ENCODE measurements at places on chromosomes 13 and 19. TPM values are rescaled to one million over a fixed set of nuclear protein-coding genes. Genes with fewer than 3 reads are reported as not detected.

The GNG7 gene
- total RNA-seq, result 5.5 TPM

GRCh38 chr19:33641261-33641660, 19.5 kb downstream of the CHST8 start:
- H3K36me3 ChIP-seq, result no peaks in the 10 kb centered on the region
- H3K27ac ChIP-seq, result no peak overlapping the region
- H3K27me3 ChIP-seq, result peaks cover 25% of the 10 kb centered on the region
- H3K4me3 ChIP-seq, result no peak overlapping the region

DNA sequence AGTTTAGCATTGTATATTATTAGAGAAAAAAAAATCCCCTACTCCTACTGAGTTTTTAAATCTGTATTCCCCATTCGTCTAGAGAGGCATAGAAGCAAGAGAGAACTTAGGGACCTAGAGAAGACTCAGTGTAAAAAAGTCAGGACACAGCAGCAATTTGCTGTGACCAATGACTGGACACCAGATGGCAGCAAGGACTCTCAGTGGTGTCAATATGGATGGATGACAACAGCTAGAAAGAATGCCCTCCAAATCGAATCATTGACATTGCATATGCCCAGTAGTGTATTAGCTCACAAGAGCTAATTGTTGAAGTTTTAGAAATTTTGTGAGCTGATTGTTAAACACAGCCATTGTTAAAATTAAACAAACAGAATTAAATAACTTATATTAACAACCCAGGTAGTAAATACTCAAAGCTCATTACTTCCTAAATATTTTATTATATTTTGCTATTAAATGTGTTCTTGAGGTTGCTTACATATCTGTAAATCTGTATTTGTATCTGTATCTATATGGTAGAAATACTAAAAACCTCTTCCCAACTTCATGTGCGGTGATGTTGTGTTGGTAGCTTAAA, 43.9 kb downstream of the SIAH3 start:
- H3K36me3 ChIP-seq, result no peaks in the 10 kb centered on the region
- H3K27me3 ChIP-seq, result no peaks in the 10 kb centered on the region
- no peak overlapping the region for H3K4me3 ChIP-seq

DNA sequence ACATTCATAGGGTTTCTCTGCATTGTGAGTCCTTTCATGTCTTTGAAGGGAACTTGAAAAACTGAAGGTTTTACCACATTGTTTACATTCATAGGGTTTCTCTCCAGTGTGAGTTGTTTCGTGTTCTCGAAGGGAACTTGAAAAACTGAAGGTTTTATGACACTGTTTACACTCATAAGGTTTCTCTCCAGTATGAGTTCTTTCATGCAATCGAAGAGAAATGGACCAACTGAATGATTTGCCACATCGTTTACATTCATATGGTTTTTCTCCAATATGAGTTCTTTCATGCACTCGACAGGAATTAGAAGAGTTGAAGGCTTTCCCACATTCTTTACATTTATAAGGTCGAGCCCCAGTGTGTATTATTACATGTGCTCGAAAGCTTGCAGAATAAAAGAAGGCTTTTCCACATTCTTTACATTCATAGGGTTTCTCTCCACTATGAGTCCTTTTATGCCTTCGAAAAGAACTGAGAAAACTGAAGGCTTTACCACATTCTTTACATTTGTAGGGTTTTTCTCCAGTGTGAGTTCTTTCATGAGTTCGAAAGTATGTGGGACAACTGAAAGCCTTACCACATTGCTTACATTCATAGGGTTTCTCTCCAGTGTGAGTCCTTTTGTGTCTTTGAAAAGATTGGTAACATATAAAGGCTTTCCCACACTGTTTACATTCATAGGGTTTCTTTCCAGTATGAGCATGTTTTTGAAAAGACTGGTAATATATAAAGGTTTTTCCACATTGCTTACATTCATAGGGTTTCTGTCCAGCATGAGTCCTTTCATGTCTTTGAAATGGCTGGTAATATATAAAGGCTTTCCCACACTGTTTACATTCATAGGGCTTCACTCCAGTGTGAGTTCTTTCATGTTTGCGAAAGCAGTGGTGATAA, 20.7 kb downstream of the ZNF14 start:
- H3K36me3 ChIP-seq, result peaks cover 22% of the 10 kb centered on the region
- no peaks in the 10 kb centered on the region for H3K27me3 ChIP-seq
- no peak overlapping the region for H3K4me3 ChIP-seq
- no peak overlapping the region for H3K27ac ChIP-seq
- H3K4me1 ChIP-seq, result no peaks in the 10 kb centered on the region

DNA sequence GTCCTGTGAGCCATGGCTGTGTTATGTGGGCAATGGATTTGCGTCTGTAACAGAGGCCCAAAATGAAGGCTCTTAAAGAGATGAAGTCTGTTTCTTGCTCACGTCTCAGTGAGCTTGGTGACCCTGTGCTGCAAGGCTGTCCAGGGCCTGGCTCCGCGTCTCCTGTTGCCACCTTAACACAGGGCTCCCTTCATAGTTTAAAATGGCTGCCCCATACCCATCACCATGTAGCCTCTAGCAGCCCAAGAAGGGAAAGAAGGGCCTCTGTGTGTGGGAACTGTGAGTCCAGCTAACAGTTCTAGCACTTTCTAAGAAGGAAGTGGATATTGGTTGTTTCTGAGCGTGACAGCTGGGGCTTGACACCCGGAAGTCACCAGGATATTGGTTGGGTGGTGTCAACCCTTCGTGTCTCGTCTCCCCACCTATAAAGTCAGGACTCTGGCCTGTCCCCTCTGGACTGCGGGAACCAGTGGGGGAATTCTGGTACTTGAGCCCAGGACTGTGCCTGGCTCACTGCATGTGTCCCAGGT, 20.9 kb downstream of the TMED1 start:
- peak overlapping the region; percentile 36 for H3K27ac ChIP-seq
- no peaks in the 10 kb centered on the region for H3K27me3 ChIP-seq
- DNase-seq, result no peak
- H3K4me1 ChIP-seq, result peaks cover 10% of the 10 kb centered on the region
- H3K4me3 ChIP-seq, result no peak overlapping the region

All from upper lobe of right lung (tissue), 1 donor.